ENCODE measurements at places on chromosomes 6 and 20.

- DNase-seq, result no peak
Observed at GRCh38 chr6:75203721-75204120, 2.1 kb downstream of the COL12A1 start.

GRCh38 chr6:35582315-35582714 lies 69.6 kb upstream of the TULP1 start:
- DNase-seq, result no peak

GRCh38 chr20:63129376-63129965 lies 86.5 kb downstream of the YTHDF1 start:
- no peak for DNase-seq

DNA sequence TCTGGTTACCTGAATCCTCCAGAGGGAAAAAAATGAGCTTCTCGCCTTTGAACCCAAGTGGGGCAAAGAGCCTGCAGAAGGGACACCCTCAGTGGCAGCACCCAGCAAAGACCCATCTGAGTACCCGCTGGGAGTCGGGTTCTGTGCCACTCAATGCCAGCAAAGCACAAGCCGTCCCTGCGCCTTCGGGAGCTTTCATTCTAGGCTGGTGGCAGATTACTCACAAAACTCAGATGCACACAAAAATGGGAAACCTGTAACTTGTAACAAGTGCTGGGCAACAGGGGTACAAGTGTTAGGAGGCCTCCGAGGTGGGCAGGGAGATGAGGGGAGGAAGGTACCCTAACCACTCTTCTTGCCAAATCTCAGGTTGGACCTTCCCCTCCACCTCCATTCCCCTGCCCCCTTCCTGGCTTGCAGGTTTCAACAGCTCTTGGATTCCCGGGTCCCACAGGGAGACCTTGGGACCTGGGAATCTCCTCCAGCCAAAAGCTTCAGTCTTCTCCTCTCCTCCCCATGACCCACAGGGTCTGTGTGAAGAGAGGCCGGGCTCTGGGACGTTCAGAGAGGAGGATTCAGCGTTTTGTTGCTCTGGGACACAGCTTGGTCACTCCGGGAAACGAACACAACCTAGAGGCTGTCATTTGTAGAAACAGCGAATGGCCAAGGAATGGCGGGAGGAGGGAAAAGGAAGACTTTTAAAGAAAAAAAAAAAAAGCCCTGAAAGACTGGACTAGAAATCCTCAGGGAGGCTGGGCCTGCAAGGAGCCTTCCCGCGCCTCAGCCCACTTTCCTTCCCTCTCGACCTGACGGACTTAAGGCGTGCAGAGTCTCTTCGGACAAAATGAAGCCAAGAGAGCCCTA lies 1.2 kb upstream of the PARD6B start:
- DNase-seq, result no peak

GRCh38 chr6:91476000-91476399 lies 889.1 kb upstream of the MAP3K7 start:
- peak; percentile 26 for DNase-seq

- DNase-seq, result no peak
Observed at GRCh38 chr6:6597682-6598081, 9.2 kb downstream of the LY86 start.

- DNase-seq, result no peak
Observed at GRCh38 chr6:107653183-107653580, 163.3 kb downstream of the SOBP start.

- no peak for DNase-seq
Observed at GRCh38 chr6:35602133-35602946, 86.4 kb downstream of the FKBP5 start.

All from non-pigmented ciliary epithelial cell (primary cell).